NCI-H460 (cell line): ENCODE measurements at places on chromosomes 6 and 20.

GRCh38 chr6:167963589-167964057 lies 33.8 kb upstream of the KIF25 start:
- no peak for DNase-seq

GRCh38 chr6:19691465-19692167 lies 145.6 kb upstream of the ID4 start:
- no peak for DNase-seq

GRCh38 chr6:4732691-4733315 lies 43.4 kb upstream of the CDYL start:
- DNase-seq: peak; percentile 36

DNA sequence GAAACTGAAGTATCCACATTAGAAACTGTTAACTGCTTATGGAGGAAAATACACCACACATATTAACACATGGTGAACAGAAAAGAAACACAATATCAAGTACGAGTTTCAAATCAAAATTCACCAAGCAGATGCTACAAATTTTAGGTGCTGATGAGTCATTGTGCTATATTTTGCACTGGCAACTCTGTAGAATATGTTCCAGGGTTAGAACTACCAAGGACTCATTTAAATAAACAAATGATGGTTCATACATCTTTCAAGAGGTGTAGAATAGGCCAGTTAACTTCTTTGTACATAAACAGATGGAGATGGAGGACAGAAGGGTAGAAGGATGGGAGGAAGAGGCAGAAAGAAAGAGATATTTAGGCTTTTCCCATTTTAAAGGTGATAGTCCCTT lies 184.9 kb downstream of the ARHGAP18 start:
- DNase-seq: no peak

DNA sequence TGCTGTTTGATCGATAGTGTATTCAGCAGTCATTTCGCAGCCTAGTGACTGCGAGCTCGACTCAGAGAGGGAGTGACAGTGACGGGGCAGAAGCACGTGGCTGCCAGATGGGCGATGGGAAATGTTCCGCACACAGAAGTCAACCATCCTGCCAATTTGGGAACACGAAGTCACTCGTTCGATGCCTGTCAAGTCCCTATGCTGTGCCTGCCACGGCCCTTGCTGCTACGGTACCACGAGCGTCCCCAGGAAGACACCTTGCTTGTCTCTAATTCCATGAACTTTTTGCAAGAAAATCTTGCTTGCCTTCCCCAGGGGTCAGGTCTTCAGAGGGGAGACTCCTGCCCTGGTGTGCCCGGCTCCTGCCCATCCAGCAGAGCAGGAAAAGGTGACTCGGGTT lies 17.0 kb upstream of the STX16 start:
- DNase-seq: no peak

DNA sequence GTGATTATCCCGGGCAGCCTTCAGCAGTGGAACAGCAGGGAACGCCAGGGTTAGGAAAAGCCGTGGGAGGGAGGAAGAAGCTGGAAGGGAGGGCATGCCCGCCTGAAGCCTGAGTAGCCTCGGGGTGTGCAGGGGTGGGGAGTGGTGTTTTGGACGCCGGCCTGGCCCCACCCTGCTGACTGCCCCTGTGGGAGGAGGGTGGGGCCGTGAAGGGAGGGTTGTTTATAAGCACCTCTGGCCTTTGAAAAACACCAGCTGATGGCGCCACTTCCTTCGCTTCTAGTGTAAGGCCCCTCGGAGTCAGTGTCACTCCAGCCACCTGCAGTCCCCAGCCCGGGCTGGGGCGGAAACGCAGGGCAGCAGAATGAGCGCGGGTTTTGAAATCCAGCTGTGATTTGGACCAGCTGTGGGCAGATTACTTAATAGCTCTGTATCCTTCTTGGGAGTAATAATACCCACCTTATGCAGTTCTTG lies 52.8 kb upstream of the BMP6 start:
- DNase-seq: no peak

DNA sequence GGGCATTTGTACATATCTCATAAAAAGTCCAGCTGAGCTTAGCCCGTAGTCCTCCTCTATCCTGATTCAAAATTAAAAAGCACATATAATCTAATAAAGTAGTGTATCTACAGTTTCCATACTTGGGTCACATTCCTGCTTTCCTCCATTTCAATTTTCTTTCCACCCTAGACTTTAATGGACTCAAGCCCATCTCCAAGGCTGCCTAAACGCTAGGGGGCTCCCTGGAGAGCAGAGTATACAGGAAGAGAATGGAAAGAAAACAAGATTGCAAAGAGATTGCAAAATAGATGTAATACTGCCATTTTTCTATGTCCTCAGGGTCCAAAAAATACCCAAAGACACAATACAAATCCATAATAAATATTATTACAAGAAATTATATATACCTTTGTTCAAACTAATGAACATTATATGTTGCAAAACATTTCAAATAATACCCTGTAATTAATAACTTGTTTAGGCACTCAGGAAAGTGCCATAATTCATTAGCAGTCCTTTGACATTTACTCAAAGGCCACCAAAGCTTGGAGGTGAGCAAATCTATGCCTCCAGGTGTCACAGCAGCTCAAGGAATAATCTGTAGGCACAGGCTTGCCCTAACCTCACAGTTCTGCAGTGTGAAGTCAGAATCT lies 2.4 kb upstream of the MCM3 start:
- peak; percentile 74 for DNase-seq

DNA sequence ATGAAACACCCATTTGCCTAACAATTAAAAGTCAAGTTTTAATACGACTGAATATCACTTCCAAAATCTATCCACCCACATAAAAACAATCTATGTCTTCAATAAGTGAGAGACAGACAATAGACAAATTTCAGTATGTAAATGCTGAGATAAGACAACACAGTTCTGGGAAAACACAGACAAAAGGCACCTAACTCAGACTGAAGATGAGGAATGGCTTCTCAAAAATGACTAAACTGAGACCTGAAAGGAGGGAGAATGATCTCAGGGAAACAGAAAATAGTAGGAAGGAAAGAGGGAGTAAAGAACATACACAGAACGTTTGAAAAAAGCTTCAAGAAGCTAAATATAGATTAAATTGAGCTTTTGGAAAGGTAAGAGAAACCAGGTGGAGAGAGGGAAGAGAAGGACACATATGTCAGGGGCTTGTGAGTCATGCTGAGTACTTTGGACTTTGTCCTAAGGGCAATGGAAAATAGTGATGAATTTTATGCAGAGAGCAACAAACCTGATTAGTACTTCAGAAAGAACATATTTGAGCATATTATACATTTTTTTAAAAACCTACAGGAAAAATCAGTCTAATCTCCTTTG lies 16.1 kb downstream of the LMBRD1 start:
- no peak for DNase-seq

GRCh38 chr6:85005494-85005893 lies 241.1 kb upstream of the TBX18 start:
- no peak for DNase-seq

DNA sequence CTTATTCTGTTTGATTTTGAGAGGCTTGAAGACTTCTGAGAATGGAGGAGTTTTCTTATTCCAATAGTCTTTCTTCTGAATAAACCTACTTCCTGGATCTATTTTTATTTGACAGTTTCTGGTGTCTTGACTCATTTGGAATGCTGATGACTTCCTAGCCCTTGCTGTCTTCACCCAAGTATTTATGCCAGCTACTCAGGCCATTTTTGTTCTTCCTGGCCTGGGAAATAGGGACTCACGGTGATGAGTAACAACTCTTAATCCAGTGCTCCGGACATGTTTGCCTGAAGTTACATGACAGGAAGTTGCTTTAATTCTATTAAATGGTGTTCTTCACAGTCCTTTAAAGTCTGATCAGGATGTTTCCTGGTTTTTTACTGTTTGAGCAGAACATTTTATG lies 272.1 kb upstream of the EYS start:
- no peak for DNase-seq

- DNase-seq: peak; percentile 79
These were observed at the start of gene UCKL1 for GRCh38 chr20:63955827-63956663. Gene UCKL1, minus strand, starts transcription at chr20:63956416. Its CDS starts 44 bp downstream, at chr20:63956372.

- DNase-seq: no peak
These were observed 1.8 kb downstream of the FAM83D start for GRCh38 chr20:38927902-38928578.

DNA sequence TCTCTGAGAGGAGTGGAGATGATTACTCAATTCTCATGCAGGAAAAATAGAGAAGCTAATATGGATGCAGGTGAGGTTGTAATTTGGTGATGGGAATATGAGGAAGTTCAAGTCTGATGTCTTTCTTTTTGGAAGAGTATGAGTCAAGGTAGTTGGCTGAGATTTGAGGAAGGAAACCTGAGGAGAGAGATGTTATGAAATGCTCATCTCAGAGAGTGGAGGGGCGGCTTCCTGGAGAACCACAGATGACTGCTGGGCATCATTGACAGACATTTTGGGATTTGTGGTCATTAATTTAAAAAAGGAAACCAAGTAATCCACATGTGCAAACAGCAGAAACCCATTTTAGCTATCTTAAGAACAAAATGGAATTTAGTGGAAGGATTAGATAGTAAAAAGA lies 72.5 kb upstream of the UST start:
- no peak for DNase-seq

DNA sequence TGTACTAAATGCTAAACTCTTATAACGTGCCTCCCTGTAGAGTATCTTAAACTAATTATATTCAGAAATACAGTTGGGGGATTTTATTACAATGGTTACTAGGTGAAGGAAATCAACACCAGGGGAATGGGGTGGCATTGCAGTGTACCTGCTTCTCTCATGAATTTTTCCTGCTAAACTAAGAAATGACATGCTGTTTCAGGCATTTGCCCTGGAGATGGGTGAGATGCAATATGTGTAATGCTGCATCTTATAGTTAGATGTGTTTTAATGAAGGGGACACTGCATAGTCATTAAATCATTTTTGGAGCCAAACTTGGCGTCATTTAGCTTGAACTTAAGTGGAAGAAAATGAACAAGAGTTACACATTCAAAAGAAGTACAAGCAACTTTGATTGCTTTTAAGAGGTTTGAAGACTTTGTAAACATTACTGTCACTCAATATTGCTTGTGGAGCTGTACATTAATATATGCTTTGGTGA lies 4.3 kb downstream of the EYA4 start:
- no peak for DNase-seq

DNA sequence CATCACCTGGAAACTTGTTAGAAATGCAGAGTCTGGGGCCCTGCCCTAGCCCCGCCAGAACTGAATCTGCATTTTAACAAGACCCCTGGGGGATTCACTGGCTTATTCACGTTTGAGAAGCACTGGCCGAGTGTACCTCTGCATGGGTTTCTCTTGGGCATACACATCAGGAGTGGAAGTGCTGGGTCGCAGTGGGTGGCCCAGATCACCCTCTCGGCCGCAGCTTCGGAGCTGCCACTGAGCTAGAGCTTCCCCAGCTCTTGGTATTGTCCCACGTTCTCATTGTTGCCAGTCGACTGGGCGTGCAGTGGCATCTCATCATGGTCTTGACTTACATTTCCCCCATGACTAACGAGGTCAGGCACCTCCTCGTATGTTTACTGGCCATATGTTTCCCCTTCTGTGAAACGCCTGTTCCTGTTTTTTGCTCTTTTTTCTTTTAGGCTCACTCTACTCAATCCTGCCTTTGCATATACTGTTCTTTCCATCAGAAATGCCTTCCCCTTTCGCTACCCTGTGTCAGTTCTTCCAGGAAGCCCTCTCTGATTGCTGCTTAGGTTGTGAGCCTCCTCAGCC lies 3.0 kb upstream of the DLGAP4 start:
- DNase-seq: no peak

GRCh38 chr6:170360476-170360875 lies 53.9 kb downstream of the FAM120B start:
- no peak for DNase-seq

DNA sequence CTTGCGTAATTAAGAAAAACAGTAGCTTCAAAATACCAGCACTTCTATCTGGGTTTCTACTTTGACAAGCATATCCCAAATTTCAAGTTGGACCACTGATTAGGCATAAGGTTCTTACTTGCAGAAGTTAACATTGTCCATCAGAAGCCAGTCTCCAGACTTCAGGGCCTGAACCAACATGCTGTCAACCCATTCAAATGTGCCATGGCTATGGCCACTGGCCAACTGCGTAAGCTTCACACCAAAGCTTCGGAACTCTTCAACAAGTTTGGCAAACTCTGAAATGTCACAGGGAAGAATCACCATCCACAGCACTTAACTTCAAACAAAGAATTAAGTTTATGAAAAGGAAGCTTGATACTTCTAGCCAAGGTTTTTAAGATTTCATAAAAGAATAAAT lies 78.0 kb upstream of the LYRM2 start:
- DNase-seq: no peak

DNA sequence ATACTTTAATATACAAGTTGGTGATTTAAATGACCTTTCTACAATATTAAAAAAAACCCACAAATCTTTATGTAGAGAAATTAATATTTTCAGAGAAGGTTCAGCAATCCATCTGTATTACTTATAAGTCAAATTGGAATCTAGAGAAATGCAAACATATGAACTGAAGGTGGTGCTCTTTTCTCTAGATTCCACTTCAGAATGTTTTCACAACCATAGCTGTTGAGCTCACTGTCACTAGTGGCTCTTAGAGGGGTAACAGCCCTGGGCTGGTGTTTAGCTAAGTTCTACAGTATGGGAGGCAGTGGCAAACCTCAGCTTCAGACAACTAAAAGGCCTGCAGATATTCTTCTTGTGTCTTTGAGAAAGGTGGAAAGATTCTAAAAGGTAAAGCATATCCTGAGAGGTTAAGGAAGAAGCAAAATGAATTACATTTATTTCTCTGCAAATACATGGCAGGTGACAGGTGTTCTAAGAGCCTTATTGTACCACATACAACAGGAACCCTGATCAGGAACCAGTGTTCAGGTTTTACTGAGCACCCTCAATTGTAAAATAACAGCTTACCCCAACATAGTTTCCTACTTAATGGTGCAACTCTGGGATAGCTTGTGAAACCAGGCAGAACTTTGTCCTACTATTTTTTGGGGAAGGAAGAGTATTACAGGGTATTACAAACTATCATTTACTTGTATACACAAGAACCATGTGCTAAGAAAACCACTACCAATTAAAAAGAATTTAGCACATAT lies 56.6 kb upstream of the SAMHD1 start:
- peak; percentile 17 for DNase-seq

- no peak for DNase-seq
These were observed 36.4 kb downstream of the HFE start for GRCh38 chr6:26123675-26123946.

DNA sequence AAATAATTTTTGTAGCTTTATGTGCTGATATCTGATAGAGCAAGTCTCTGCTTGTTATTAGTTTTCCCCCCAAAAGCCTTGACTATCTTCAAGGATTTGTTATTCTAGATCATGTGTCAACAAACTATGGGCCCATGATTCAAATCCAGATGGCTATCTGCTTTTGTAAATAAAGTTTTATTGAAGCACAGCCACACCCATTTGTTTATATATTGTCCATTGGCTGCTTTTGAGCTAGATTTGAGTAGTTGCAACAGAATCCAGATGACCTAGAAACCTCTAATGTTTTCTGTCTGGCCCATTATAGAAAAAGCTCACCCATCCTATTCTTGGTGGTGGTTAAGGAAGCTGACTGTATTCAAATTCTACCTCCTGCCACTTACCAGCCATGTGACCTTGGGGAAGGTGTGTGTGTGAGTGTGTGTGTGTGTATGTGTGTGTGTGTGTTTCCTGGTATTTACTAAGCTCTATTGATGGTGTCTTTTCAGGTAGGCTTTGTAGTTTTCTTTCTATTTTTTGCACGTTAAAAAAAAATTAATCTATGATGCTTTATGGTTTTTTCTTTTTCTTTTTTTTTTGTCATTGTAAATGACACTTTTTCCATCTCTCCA lies 1.3 kb upstream of the GTSF1L start:
- DNase-seq: no peak
